GM12892 (cell line): ENCODE measurements at places on chromosomes 1 and 21.

GRCh38 chr1:22323846-22324504 lies 127.7 kb upstream of the ZBTB40 start:
- DNase-seq, result no peak

DNA sequence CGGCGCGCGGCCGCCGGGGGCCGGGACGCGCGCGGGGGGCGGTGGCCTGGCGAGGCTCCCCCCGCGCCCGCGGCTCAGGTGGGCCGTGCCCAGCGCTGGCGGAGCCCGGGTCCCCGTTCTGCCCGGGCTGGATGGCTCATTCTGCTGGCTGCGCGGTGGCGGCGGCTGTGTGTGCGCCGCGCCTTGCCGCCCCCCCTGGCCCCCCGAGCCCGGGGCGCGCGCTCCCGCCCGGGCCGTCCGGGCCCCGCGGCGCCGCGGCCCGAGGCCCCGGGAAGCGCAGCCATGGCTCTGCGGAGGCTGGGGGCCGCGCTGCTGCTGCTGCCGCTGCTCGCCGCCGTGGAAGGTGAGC lies at the start of gene EPHB2:
EPHB2 (plus strand) TSS at position 139 of the 349 bp plus-strand sequence; CDS start at position 283, 144 bp downstream.
- DNase-seq, result peak; percentile 51

DNA sequence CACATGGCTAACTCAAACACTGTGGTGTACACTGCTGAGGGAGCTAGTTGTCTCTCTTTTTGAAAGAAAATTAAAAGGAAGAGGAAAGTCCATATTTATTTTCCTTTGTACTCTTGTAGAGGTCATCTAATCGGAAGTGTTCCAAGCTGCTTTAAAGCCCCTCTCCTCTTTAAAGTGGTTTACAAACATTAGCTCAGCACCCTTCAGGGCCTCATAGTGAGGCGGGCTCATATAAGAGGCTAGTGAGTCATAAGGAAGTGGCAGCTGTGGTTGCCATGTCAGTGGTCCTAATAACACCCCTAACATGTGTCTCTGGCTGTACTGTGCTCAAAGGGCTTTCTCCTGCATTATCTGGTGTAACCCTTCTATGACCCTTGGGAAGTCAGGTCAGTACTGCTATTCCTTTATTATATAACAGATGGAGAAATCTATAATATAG lies 104.4 kb upstream of the SERBP1 start:
- DNase-seq, result no peak

DNA sequence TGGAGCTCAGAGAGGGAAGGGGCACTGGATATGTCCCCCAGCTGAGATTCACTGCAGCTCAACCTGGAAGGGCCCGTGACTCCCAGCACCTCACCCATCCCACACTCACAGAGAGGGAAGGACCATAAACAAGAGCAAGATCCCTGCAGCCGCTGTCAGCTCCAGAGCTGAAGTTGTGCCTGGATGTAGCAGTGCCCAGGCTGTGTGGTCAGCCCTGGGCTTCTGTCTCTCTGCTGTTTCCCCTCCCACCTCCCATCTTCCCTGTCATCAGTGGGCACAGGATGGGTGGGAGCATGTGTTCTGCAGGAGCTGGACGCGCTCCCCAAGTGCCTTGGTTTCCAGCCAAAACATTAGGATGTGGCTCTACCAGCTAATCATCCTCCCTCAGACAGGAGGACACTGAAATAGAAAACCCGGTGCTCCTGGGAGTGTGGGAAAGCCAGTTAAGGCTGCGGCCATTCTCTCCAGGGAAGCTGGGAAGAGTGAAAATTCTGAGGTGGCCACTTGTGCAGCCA lies 282.7 kb downstream of the NPHP4 start:
- DNase-seq, result no peak

DNA sequence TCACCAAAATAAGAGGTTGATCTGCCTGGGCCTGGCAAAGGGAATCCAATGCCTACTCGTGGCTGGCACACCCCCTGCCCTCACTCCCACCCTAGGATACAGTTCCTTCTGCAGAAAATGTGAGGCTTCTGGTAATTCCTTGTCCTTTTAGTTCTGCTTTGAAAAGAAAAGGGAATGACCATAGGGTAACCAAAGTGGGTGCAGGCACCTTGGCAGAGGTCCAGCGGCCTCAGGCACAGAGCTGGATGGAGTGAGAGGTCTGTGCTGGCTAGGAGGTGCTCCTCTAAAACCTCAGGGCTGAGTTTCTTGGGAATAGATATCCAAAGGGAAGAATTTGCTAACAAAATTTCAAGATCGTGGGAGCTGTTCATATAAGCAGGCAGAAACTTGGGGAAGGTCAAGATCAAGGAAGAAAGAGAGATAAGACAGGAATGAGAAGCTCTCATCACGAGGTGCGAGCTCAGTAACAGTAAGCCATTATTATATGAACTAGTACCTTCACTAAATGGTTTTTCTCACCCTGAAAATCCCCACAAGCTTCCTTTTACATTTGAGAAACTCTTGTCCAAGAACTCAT lies 293.1 kb upstream of the LYPLAL1 start:
- DNase-seq, result no peak

DNA sequence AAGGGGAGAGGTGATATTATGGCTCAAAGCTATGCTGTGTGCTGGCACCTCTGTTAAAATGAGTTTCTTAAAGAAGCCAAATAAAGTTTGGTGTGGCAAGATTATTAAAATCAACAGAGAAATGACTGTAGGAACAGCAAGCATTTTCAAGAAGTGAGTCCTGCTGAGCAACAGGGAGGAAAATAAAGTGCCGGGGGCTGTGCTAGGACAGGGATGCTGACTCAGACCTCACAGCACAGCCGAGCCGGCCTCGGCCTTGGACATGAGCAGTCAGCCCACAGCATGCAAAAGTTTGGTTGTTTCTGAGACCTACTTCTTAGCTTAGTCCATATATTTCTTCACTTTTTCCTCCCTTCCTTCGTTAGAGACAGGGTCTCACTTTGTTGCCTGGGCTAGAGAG lies 19.2 kb downstream of the CNIH3 start:
- no peak for DNase-seq

DNA sequence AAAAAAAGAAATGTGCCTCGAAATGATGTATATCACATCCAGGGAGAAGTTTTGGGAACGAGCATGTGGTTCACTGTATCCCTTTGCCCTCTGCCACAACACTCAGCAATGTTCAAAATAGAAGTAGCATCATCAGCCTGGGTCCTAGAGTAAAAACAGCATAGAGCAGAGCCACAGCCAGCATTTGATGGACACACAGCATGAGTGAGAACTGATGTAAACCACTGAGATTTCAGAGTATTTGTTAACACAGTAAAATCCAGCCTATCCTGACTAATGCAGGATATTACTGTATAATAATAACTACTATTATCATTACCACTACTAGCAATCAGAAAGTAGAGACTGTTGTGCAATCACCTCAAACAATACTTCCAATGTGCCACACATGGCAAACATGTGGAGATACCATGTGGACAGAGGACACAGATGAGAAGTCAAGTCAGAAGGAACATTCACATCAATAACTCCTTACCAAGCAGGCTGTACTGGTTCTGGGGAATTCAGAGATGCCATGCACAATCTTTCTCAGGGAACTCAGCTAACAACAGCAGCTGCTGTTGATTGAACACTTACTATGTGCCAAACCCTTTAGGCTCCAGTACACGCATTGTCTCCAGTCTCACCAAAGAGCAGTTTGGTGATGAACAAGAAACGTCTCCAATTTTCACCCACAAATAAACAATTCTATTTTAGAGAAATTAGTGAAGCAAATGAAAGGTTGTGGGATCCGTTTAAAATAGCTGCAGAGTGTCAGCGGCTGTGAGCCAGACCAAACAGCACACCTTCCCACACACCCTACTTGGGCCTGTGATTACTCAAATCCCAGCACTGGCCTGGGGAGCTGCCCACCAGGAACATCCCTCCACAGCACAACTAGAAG lies 16.6 kb upstream of the GFI1 start:
- DNase-seq, result no peak

- DNase-seq, result no peak
Observed at GRCh38 chr1:241063276-241063675, 293.7 kb downstream of the RGS7 start.

DNA sequence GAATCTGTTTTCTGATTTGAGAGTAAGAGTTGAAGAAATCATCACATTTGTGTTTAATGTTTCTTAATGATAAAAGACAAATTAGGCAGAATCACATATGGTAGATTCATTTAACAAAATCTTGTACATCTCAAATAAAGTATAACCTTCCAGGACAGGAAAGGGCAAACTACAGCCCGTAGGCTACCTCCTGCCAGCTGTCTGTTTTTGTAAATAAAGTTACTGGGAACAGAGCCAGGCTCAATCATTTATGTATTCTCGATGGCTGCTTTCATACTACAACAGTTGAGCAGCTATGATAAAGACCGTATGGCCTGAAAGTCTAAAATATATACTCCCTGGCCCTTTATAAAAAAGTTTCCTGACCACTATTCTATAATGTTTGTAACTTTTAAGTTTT lies 204.1 kb downstream of the COL24A1 start:
- DNase-seq, result no peak

DNA sequence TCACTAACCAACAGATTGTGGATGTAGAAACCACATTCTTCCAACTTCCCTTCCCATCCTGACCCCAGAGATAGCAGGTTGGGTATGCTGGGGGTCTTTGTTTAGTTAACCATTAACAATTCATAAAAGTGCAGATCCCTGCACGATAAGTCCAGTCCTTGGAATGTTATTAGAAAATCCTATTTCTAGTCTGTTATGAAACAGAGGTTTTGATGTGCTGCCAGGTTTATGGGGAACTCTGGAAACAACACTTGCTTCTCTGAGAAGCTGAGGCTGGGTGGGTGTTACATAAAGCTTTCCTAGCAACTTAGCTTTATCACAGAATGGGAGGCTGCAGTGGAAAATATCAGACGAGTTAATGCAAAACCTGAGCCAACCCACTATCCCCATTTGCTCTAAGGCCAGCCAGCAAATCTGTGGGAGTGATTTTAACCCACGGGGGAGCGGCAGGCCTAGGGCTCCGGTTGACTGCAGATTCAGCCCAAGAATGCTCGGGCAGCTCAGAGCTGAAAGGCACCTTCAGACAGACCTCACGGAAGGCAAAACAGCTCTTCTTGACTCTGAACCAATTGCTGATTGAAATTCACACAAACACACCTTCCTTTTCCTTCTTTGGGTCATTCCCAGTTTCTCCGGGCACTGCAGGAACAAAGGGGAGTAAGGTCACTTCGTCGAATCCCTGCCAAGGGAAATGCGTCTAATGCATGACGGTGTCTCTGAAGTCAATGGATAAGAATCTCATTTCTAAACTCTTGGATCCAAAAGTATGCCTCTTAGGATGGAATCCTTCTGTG lies 111.7 kb upstream of the IRF2BP2 start:
- no peak for DNase-seq

- DNase-seq, result no peak
Observed at GRCh38 chr1:228842094-228842775, 107.0 kb downstream of the RHOU start.

DNA sequence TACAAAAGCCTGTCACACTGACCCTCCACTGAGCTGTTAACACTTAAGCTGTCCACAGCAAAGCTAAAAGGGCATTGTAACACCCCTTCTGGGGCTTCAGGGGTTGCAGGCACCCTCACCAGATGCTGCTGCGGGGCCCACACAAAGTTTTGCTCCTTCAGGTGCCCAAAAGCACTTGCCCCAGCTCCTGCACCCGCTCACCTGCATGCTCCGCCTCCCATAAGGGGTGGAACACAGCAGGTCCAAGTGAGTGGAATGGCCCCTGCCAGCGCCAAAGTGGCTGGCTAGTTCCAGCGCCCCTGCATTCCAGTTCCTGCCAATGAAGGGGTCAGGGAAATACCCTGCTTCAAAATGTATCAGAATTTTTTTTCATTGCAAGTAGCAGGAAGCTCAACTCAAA lies 7.3 kb upstream of the RBP7 start:
- no peak for DNase-seq

DNA sequence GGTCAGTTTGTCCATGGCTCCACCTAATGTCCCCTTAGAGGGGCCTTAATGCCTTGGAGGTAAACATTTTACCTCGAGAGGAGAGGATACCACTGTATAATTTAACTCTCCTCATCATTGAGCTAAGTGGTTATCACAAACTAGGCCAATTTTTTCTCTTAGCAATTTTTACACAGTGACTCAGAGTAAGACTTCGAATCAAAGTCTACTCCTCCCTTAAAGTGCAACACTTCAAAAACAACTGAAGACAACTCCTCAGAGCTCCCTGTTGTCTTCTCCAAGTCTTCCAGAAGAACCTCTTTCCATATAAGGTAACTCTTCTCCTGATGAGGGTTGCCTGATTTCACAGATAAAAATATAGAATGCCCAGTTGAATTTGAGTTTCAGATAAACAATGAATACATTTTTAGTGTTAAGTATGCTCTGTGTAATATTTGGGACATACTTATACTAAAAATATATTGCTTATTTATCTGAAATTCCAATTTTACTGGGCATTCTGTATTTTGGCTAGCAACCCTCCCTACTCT lies 4.9 kb upstream of the PTGFRN start:
- DNase-seq, result no peak

DNA sequence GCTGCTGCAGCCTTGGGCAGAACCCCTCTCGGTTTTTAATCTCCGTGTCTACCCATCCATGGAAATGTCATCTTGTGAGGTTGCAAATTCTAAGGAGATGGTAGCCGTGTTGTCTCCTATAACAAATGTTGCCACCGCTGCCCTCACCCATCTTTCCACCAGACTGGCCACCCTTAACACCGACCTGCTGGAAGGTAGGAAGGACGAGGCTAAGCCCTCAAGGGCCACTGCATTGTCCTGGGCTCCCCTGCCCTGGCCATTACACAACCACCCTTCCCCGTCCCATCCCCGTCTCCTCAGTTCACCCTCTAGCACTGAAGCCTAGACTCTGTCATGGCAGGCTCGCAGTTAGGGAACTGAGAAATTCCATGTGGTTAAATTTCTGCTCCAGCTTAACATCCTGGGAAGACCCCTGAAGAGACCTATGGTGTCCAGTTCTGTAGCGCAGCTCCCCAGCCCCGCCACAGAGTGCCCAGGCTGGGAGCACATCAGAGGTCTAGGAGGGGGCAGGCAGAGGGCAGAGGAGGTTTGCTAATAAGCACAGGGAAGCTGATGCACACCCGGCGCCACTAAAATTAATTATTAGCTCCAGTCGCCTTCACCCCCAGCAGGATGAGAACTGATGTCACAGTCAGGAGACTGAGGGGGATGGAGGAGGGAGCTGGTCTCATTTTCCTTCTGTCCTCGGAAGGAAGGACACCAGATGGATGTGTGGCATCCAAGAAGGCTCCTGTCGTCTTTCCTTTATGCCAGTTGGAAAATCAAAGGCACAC lies 38.3 kb downstream of the STUM start:
- no peak for DNase-seq

GRCh38 chr1:941588-942383 lies 17.3 kb downstream of the NOC2L start:
- peak; percentile 70 for DNase-seq

- no peak for DNase-seq
Observed at GRCh38 chr1:183840140-183840539, 35.2 kb downstream of the RGL1 start.

GRCh38 chr1:110593902-110594301 lies 12.3 kb downstream of the KCNA2 start:
- DNase-seq, result no peak
